ENCODE measurements at places on chromosomes 3 and 15. TPM values are rescaled to one million over a fixed set of nuclear protein-coding genes. Genes with fewer than 3 reads are reported as not detected.

DNA sequence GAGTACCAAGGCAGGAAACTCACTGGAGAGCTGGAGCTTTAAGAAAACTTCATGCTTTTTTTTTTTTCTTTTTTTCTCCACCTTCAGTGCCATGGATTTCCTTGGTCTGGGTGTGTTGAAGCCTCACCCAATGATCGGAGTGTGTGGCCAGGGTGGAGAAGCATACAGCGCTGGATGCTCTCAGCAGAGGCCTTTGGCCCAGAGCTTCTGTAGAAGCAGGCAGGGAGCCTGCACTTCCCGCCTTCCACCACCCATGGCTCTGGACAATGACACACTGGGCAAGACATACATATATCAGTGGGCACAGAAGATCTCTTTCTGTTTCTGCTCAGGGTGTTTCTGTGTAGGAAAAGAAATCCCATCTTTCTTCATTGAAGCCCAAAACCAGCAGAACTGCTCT is 55.8 kb upstream of the ACAD9 start:
- H3K4me3 ChIP-seq, result no peak overlapping the region
- no peaks in the 10 kb centered on the region for H3K27me3 ChIP-seq
- no peak overlapping the region for H3K27ac ChIP-seq
- peaks cover 5% of the 10 kb centered on the region for H3K4me1 ChIP-seq

DNA sequence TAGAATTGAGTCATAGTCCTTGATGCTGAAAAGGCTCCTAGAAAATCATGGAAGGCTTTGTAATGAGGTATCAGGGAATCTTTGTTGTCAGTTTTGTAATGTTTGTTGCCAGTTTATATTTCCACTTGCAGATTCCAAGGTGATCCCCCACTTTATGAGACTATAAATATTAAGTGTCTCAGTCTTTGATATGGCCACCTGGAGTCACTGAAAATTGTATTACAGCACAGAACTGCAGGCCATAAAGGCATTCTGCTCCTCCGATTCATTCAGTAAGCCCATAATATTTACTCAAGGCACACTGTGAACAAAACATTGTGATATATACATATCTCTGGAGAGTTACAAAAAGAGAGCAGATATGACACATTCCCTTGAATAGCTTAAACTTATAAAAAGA is 457.8 kb upstream of the ZNF385D start:
- DNase-seq, result no peak
- H3K4me3 ChIP-seq, result no peak overlapping the region
- H3K4me1 ChIP-seq, result no peaks in the 10 kb centered on the region

- DNase-seq, result no peak
- H3K27me3 ChIP-seq, result peaks cover 24% of the 10 kb centered on the region
- H3K4me3 ChIP-seq, result no peak overlapping the region
- no peaks in the 10 kb centered on the region for H3K36me3 ChIP-seq
- H3K27ac ChIP-seq, result no peak overlapping the region
- no peaks in the 10 kb centered on the region for H3K4me1 ChIP-seq
These were observed 35.9 kb upstream of the CHMP2B start for GRCh38 chr3:87191175-87191574.

- no peak for DNase-seq
- no peaks in the 10 kb centered on the region for H3K4me1 ChIP-seq
- no peaks in the 10 kb centered on the region for H3K36me3 ChIP-seq
These were observed 567.9 kb downstream of the GOLGA6L6 start for GRCh38 chr15:19973718-19974117.

- peaks cover 11% of the 10 kb centered on the region for H3K4me1 ChIP-seq
- H3K27ac ChIP-seq, result no peak overlapping the region
- H3K4me3 ChIP-seq, result no peak overlapping the region
- H3K36me3 ChIP-seq, result peaks cover 2% of the 10 kb centered on the region
- H3K27me3 ChIP-seq, result peaks cover 35% of the 10 kb centered on the region
These were observed 79.0 kb downstream of the RPLP1 start for GRCh38 chr15:69531665-69532027.

- H3K4me1 ChIP-seq, result no peaks in the 10 kb centered on the region
- H3K27ac ChIP-seq, result no peak overlapping the region
- H3K4me3 ChIP-seq, result no peak overlapping the region
- DNase-seq, result no peak
- H3K36me3 ChIP-seq, result no peaks in the 10 kb centered on the region
These were observed 254.0 kb upstream of the GPR149 start for GRCh38 chr3:154684021-154684420.

- H3K27ac ChIP-seq, result no peak overlapping the region
- DNase-seq, result no peak
- no peak overlapping the region for H3K4me3 ChIP-seq
- no peaks in the 10 kb centered on the region for H3K4me1 ChIP-seq
These were observed 158.0 kb downstream of the RYR3 start for GRCh38 chr15:33468740-33469139.

The RTP3 gene
- not detected for total RNA-seq

The SERPINI1 gene
- total RNA-seq, result 2.4 TPM

Measured in chondrocyte (in vitro differentiated cells).